ENCODE measurements at places on chromosomes 12 and 14.
A peak's percentile ranks its signal among the peaks of the same experiment; 100 is the strongest.

- no peak for DNase-seq
These were observed 28.2 kb downstream of the GLRX5 start for GRCh38 chr14:95562892-95563685.

- no peak for DNase-seq
These were observed 105.4 kb downstream of the PAPLN start for GRCh38 chr14:73342670-73343069.

DNA sequence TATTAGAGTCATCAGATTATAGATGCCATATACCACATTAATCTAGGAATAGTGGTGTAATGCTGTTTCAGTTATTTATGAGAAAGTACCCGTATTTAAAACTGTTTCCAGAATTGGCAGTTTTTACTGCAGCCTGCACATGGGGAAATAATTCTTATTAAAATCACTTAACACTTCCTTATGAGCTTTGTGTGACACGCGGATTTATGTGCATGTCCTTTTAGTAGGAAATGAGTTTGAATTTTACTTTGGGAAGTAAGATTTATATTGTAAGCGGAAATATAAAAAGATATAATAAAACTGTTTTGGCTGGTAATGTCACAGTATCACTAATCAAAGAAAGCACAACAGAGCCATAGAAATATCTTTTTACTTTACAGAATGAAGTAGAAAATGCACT lies 132.9 kb downstream of the TMEM117 start:
- no peak for DNase-seq

- DNase-seq: no peak
These were observed 76.2 kb downstream of the PDZRN4 start for GRCh38 chr12:41264281-41264680.

GRCh38 chr14:55238019-55238680 lies 33.1 kb upstream of the FBXO34 start:
- DNase-seq: no peak

DNA sequence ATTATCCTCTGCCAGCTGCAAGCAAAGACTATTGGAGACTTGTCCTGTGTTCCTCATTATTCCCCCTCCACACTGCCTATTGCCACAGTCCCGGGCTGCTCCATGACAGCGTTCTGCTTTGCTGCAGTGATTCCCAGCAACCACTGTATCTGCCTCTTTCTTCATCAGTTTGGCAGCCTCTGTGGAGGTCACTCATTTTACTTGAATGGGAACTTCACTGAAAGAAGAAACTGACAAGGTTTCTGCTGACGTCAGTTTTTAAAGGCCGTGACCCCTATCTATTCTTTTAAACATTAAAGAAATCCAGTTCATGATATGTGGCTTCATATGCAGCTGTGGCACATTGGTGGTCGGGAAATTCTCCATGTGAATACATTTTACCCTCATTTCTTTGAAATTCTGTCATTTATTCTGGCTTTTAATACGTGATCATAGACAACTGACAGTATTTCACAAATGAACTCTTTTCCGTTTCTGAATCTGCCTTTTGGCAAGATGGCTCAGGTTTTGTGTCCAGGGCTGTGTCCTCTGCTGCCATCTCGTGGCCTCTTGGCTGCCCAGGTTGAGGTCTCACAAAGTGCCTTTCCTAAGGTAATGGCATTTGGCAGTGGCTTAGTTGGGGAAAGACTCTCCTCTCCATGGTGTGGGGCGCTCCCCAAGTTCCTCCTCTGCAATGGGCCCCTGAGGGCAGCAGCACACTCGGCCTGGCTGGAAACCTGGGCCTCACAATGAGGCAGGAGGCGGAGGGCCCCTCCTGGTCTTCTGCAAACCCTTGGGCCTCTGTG lies 5.8 kb downstream of the TMEM253 start:
- peak; percentile 64 for DNase-seq

GRCh38 chr12:53869500-53869899 lies 69.1 kb upstream of the HOXC13 start:
- no peak for DNase-seq

Data from T follicular helper cell (primary cell).